Trophoblast cell (in vitro differentiated cells and primary cell): ENCODE measurements at places on chromosomes 12 and 14.
A peak's percentile ranks its signal among the peaks of the same experiment; 100 is the strongest.

DNA sequence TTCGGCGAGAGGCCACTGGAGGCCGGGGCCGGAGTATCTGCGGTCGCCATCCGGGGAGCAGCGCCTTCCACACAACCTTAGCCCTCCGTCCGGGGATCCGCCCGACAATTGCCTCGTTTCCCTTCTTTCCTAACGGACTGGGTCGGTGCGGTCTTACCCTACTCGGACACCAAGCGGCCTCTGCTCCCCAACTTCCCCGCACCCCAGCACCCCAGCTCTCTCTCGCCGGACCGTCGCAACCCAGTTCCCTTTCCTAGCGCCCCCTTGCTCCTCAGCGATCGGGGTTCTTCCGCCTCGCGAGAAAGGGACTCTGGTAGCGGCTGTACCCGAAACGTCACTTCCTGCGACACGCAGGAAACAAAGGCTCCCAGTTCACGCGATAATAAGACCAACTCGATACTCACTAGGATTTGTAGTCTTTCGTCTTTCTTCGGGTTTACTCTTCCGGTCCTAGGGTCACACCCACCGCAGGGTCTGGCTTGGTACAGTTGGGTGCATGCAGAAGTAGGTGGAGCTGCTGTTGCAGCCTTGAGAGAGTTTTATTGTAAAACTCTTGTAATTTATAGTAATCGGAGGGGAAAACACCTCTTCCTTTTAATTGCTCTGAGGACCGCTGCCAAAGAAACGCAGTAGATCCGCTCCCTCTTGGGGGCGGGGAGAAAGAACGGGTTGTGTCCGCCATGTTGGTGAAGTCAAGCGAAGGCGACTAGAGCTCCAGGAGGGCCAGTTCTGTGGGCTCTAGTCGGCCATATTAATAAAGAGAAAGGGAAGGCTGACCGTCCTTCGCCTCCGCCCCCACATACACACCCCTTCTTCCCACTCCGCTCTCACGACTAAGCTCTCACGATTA, at the start of the genes THAP2 and ZFC3H1:
THAP2 (plus strand) TSS at position 741 of the 850 bp plus-strand sequence. CDS start 209 bp downstream, outside the sequence.
ZFC3H1 (minus strand) TSS at position 288 of the 850 bp plus-strand sequence; CDS start at position 50, 238 bp downstream.
- peak within 1 kb of the TSS; percentile 87 for H3K4me3 ChIP-seq
- no peaks in the 10 kb centered on the region for H3K36me3 ChIP-seq
- peak within 1 kb of the TSS; percentile 70 for H3K27ac ChIP-seq
- H3K27me3 ChIP-seq: no peaks in the 10 kb centered on the region
- DNase-seq: peak; percentile 96

- H3K27me3 ChIP-seq: no peaks in the 10 kb centered on the region
- H3K36me3 ChIP-seq: no peaks in the 10 kb centered on the region
- no peak overlapping the region for H3K27ac ChIP-seq
- H3K4me3 ChIP-seq: peak overlapping the region; percentile 72
These were observed 9.4 kb upstream of the GPR68 start for GRCh38 chr14:91253795-91254323.

GRCh38 chr14:51173863-51174262, 66.2 kb upstream of the TMX1 start:
- no peaks in the 10 kb centered on the region for H3K36me3 ChIP-seq
- H3K4me1 ChIP-seq: no peaks in the 10 kb centered on the region
- H3K4me3 ChIP-seq: no peak overlapping the region
- no peaks in the 10 kb centered on the region for H3K27me3 ChIP-seq

DNA sequence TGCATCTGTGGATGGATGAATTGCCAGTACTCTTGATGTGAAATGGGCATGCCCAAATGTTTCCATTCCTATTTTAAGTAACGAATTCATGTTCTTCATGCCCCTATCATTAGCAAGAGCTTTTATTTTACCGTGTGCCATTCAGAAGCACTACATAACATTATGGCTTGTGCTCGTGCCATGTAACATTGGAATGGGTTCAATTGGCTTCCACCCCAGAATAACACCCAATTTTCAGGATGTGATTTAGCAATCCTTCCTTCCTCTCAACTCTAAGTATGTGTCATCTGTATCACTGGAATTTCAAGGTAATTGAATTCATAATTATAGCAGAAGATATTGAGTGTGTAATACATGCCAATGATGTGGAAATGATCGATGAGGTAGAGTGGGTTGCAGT, 145.8 kb upstream of the TMPO start:
- no peak overlapping the region for H3K27ac ChIP-seq
- H3K4me3 ChIP-seq: no peak overlapping the region
- peaks cover 2% of the 10 kb centered on the region for H3K4me1 ChIP-seq
- no peak for DNase-seq
- no peaks in the 10 kb centered on the region for H3K36me3 ChIP-seq
- H3K27me3 ChIP-seq: no peaks in the 10 kb centered on the region

DNA sequence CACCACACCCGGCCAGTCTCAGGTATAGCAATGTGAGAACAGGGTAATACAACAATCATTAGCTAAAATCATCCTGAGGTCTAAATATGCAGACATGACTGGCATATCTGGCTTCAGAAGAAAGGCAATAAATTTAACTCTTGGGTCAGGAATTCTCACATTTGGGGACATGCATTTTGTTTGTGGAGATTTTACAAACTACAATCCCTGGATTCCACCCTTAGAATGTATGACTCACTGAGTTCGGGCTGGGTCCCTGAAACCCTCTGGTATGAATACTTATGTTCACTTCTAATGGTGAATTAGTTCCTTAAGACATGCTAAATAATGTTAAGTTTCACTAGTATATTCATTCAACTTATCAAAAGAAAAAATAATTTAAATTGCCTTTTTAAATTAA, 98.9 kb upstream of the HMGA2 start:
- H3K4me1 ChIP-seq: no peaks in the 10 kb centered on the region
- H3K27ac ChIP-seq: no peak overlapping the region
- no peak overlapping the region for H3K4me3 ChIP-seq
- DNase-seq: no peak
- no peaks in the 10 kb centered on the region for H3K36me3 ChIP-seq
- H3K27me3 ChIP-seq: no peaks in the 10 kb centered on the region

DNA sequence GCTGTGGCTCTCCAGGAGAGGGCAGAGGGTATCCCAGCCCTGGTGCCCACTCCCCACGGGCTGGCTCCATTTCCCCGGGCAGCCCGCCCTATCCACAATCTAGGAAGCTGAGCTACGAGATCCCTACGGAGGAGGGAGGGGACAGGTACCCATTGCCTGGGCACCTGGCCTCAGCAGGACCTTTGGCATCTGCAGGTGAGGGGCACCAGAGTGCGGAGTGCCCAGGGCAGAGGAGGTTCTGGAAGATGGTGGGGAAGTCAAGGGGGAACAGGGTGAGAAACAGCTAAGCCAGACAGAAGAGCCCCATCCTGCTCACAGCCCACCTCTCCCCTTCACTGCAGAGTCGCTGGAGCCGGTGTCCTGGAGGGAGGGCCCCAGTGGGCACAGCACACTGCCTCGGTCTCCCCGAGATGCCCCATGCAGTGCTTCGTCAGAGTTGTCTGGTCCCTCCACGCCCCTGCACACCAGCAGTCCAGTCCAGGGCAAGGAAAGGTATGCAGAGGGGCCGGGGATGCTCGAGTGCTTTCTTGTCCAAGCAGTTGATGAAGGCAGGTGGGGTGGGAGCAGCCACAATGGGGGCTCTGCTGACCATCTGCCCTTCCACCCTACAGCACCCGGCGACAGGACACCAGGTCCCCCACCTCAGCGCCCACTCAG, 10.3 kb downstream of the TNS2 start:
- H3K27ac ChIP-seq: no peak overlapping the region
- no peaks in the 10 kb centered on the region for H3K4me1 ChIP-seq
- H3K4me3 ChIP-seq: no peak overlapping the region
- H3K36me3 ChIP-seq: peaks cover 8% of the 10 kb centered on the region
- no peaks in the 10 kb centered on the region for H3K27me3 ChIP-seq
